NK-92 treated with Interleukin-12 subunit alpha and Interleukin-12 subunit beta, amount 100 ng/mL, for 24 hours (cell line): ENCODE measurements at places on chromosomes 12 and 14.
A peak's percentile ranks its signal among the peaks of the same experiment; 100 is the strongest.

DNA sequence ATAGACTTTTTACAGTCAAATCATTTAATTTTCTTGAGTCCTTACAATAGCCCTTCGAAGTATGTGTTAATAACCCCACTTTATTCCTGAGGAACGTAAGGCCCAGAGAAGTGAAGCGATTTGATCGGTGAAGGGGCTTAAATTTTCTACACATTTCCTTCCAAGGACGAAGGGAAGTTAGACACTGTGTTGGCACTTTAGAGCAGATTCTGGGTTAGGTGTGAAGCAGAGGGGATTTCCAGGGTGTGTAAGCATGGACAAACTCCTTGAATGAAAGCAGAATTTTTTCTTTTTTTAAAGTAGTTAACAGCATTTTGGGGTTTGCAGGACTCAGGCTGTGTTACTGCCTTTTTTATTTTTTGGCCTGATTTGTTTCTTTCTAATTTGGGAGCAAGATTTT, 38.9 kb downstream of the PRORP start:
- peak; percentile 25 for DNase-seq

DNA sequence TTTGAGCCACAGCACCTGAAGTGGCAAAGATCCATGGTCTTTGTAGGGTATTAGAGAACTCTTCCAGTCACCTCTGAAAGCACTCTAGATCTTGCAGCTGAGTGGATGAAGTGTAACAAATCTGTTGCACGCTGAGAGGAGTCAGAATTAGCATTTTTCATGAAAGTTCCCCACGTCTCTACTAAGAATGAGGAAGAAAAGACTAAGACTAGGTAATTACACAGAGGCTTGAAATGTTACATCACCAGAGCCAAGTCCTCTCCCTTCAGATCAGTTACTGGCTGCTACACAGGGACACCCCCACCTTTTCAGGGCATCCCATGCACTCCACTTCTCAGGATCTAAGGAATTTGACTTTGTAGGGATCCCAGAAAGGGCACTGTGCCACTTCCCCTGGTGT, 98.6 kb upstream of the FKBP4 start:
- no peak for DNase-seq

DNA sequence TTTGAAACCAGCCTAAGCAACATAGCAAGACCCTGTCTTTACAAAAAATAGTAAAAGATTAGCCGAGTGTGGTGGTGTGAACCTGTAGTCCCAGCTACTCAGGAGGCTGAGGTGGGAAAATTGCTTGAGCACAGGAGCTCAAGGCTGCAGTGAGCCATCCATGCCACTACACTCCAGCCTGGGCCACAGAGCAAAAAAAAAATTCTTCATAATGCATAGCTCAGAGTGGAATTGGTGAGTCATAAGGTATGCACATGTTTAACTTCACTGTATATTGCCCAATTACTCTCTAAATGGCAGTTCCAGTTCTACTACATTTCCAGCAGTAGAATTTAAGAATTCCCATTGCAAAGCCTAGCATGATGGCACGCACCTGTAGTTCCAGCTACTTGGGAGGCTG, 26.8 kb upstream of the CLIP1 start:
- peak; percentile 11 for DNase-seq

- no peak for DNase-seq
Observed at GRCh38 chr14:68814238-68814538, 21.3 kb upstream of the ZFP36L1 start.

GRCh38 chr14:44149597-44149996, 357.5 kb downstream of the FSCB start:
- DNase-seq: no peak
